ENCODE measurements at places on chromosomes 4 and X.

DNA sequence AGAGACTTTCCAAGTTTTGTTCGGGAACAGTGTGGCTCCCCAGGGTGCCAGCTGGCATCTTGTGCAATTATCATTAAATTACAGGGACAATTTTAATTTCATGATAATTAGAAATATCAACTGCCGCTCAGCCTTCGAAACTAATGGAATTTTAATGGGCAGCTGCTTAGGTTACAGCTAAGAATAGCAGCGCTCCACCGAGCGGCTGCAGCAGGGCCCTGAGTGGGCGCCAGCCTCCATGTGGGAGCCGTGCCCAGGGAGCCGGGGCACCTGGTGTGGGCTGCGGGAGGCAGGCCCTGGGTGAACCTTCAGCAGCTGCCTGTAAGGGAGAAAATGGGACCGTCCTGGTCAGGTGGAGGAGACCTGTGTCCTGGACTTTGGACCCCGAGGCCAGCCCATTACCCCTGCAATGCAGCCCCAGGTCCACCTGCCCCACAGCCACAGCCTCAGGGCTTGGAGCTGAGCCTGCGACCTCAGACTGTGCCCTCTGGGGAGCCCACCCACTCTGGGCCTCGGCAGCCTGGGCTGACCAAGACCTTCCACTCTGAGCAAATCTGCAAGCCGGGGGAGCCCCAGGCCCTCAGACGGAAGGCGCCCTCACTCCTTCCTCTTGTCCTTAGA lies 21.1 kb downstream of the MSANTD1 start:
- no peak overlapping the region for H3K27ac ChIP-seq
- H3K4me3 ChIP-seq = peak overlapping the region; percentile 44
- H3K36me3 ChIP-seq = no peaks in the 10 kb centered on the region
- peaks cover 13% of the 10 kb centered on the region for H3K4me1 ChIP-seq
- DNase-seq = no peak
- H3K27me3 ChIP-seq = no peaks in the 10 kb centered on the region

DNA sequence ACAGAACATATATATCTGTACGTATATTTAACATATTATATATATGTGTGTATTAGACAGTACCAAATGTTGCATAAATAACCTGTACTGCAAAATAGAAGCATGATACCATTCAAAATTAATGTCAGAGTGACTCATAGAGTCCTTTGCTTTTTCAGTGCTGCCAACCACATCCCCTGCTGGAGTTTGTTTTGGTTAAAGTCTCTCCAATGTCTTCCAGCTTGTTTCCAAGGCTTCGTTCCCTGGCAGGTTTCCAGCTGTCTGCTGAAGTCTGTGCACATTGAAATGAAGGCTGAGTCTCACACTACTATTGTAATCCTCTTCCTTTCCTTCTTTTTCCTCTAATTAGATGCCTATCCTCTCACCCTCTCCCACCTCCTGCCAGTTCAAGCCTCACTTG lies 14.9 kb downstream of the NRK start:
- H3K36me3 ChIP-seq = no peaks in the 10 kb centered on the region
- peak; percentile 68 for DNase-seq
- H3K27me3 ChIP-seq = no peaks in the 10 kb centered on the region
- H3K4me3 ChIP-seq = no peak overlapping the region
- no peaks in the 10 kb centered on the region for H3K4me1 ChIP-seq

- no peak overlapping the region for H3K27ac ChIP-seq
- no peak for DNase-seq
- no peaks in the 10 kb centered on the region for H3K36me3 ChIP-seq
- H3K4me3 ChIP-seq = no peak overlapping the region
Measured at GRCh38 chr4:47373174-47373573, 90.3 kb downstream of the COMMD8 start.

GRCh38 chrX:19658030-19658429 lies 142.7 kb upstream of the MAP3K15 start:
- H3K27ac ChIP-seq = no peak overlapping the region
- H3K27me3 ChIP-seq = no peaks in the 10 kb centered on the region
- no peaks in the 10 kb centered on the region for H3K36me3 ChIP-seq
- H3K4me1 ChIP-seq = no peaks in the 10 kb centered on the region
- no peak overlapping the region for H3K4me3 ChIP-seq

GRCh38 chr4:7654550-7655445 lies 220.1 kb upstream of the PSAPL1 start:
- no peaks in the 10 kb centered on the region for H3K36me3 ChIP-seq
- no peak for DNase-seq
- H3K4me1 ChIP-seq = no peaks in the 10 kb centered on the region
- peak overlapping the region; percentile 7 for H3K4me3 ChIP-seq
- H3K27ac ChIP-seq = no peak overlapping the region
- no peaks in the 10 kb centered on the region for H3K27me3 ChIP-seq

GRCh38 chr4:627347-628125 lies 2.2 kb downstream of the PDE6B start:
- H3K4me1 ChIP-seq = no peaks in the 10 kb centered on the region
- no peak overlapping the region for H3K27ac ChIP-seq
- DNase-seq = no peak
- H3K4me3 ChIP-seq = no peak overlapping the region
- no peaks in the 10 kb centered on the region for H3K36me3 ChIP-seq

DNA sequence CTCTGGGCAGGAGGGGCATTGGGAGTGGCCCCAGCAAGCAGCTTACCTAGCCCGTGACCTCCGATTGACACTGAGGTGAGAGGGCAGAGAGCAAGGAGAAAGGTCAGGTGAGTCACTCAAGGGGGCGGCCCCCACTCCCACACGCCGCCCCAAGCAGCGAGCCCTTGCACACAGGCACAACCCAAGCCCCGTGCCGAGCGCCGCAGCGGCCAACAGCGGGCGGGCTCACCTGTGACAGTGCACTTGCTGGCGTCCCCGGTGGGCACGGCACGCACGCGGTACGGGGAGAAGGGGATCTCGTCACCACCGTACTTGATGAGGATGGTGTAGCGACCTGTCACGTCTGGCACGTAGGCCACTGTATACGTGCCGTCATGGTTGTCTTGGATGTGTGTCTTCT lies 17.2 kb downstream of the FLNA start:
- H3K27ac ChIP-seq = no peak overlapping the region
- H3K36me3 ChIP-seq = peaks cover 87% of the 10 kb centered on the region
- H3K4me1 ChIP-seq = no peaks in the 10 kb centered on the region
- DNase-seq = no peak
- H3K4me3 ChIP-seq = no peak overlapping the region

- H3K36me3 ChIP-seq = no peaks in the 10 kb centered on the region
- no peaks in the 10 kb centered on the region for H3K27me3 ChIP-seq
- no peak overlapping the region for H3K4me3 ChIP-seq
- no peak overlapping the region for H3K27ac ChIP-seq
- H3K4me1 ChIP-seq = no peaks in the 10 kb centered on the region
Measured at GRCh38 chr4:139562067-139562684, 6.2 kb upstream of the SETD7 start.

Data from thoracic aorta (tissue), 2 donors.